ENCODE measurements at places on chromosomes 2 and 18.

DNA sequence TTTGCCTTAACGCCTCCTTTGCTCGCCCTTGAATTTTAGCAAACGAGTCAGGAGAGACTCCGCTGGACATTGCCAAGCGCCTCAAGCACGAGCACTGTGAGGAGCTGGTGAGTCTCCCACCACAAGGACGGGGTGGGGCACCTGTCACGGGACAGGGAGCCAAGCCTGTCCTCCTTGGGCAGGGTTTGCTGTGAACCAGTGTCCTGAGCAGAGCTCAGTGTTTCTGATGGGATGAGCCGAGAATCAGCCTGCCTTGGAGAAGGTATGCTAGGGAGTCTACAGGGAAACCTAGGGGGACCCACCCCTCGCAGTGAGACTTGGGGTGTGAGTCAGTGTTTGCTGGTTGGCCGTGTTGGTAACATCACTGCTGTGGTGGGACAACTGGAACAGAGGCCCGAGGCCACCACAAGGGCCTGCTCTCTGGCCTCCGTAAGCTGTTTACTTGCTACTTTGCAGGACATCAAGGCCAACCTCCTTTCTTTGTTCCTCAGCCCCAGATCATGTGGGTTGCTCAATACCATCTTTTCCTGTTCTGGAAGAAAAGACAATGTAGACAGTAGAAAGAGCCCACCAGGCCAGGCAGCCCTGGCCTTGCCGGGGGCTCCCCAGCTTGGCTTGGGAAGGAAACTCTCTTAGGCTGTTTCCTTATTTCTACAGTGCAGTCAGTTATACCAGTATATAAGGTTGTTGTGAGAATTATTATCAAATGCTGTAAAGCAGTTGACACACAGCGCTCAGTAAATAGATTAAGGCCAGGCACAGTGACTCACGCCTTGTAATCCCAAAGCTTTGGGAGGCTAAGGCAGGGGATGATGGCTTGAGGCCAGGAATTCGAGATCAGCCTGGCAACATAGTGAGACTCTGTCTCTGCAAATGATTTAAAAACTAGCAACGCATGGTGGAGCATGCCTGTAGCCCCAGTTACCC, 42.4 kb downstream of the ITGB1BP1 start:
- no peak for DNase-seq

GRCh38 chr2:136527560-136527959, 237.8 kb upstream of the THSD7B start:
- DNase-seq: no peak

- DNase-seq: no peak
These were observed 95.3 kb upstream of the PARD3B start for GRCh38 chr2:204449977-204450376.

DNA sequence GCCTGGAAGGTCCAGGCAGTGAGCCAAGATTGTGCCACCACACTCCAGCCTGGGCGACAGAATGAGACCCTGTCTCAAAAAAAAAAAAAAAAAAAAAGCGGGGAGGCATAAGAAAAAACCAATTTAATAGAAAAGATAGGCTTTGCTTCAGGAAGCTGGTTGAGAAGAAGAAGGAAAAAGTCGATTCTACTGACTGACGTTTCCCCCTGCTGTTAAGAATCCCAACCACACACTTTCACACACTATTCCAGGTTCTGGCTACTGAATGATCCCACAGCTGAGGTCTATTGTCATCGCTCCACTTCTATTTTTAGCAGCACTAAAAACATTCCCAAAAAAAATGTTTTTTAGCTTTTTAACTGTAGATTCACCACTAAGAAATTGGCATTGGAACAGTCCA, 6.7 kb upstream of the CHCHD5 start:
- DNase-seq: no peak

GRCh38 chr18:49238433-49239042, 221.9 kb downstream of the DYM start:
- no peak for DNase-seq

DNA sequence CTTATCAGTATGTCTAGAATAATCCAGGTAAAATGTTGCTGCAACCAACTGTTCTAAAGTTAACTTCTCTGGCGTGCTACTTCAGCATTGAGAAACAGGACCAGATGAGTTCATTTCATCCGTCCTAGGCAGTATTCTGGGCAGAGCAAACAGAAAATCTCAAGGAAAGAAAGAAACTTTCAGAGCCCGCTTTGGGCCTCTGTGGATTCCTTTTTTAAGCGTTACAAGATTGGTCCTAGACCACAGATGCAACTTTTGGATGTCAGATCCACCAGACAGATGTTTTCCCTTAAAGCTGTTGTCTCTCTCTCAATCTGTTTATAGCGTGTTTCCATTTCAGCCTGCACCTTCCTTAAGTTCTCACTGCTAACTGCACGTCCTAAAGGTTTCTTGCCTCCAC, 75.0 kb downstream of the BCL2 start:
- DNase-seq: no peak

DNA sequence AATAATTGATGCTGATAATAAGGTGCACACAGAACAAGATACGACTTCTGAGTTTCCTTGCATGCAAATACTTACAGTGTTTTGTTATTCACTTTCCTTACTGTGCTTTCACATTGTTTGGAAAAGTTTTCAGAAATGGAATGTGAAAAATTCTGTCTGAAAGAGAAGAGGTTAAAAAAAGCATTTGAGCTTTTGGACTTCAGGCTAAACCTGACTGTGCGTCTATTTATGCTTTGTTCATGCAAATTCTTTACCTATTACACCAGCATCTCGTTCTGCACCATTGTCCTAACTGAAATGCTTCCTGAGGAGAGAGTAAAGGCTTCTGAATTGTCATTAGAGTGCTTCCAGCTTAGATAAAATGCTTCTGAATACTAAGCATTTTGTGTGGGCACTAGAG, 61.4 kb downstream of the LHCGR start:
- no peak for DNase-seq

DNA sequence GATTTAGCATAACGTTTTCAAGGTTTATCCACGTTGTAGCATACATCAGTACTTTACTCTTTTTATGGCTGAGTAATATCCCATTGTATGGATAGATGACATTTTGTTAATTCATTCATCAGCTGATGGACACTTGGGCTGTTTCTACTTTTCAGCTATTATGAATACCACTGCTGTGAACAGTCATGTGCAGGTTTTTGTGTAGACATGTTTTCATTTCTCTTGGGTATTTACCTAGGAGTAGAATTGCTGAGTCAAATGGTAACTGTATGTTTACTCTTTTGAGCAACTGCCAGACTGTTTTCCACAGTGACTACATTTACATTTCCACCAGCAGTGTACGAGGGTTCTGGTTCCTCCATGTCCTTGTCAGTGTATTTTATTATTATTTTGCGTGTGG, 33.9 kb downstream of the COX7A2L start:
- DNase-seq: no peak
